ENCODE measurements at places on chromosomes 1 and 21.
A peak's percentile ranks its signal among the peaks of the same experiment; 100 is the strongest.

DNA sequence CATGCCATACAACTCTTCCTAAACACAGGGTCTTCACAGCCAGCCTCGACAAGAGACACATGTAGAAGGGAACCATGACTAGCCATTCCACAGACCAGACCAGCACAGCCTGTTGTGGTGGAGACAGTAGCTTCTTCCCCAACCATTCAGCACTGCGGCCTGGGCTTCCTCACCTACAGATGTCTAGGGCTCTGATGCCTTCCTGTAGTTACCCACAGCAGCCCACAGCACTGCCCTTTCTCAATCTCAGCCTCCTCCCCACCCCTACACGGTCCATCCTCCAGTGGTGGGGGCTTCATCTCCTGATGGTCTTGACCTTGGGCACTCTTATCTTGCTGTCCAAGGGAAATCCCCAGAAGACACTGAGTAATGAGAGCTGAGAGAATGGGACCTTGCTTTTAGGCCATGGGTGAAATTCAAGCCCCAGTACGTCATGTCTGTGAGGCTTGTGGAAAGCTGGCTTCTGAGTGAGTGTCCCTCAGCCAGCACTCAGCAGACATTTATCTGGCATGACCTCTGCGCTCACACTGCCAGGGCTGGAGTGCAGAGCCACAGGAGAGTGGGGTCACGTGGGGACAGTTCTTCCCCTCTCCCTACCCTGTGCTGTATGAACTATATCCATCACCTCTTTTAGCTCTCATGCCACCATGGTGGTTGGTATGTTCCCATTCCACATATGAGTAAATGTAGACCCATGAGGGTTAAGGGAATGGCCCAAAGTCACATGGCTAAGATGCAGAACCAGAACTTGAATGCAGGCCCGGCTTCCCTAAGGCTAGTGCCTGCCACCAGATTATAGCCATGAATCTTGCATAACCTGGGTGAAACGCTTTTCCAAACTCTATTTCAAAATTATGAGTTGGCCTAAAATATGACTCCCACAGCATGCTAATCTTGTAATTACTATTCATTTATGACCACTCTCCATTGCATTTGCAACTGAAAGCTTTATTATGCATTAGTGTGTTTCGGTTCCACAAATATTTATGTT is 104.7 kb downstream of the HIVEP3 start:
- DNase-seq, result no peak

- no peak for DNase-seq
These were observed 136.5 kb upstream of the ETS2 start for GRCh38 chr21:38669186-38669585.

- DNase-seq, result peak; percentile 27
These were observed 4.3 kb downstream of the CR1L start for GRCh38 chr1:207649210-207649753.

GRCh38 chr21:45277101-45278045 is 10.3 kb downstream of the POFUT2 start:
- no peak for DNase-seq

DNA sequence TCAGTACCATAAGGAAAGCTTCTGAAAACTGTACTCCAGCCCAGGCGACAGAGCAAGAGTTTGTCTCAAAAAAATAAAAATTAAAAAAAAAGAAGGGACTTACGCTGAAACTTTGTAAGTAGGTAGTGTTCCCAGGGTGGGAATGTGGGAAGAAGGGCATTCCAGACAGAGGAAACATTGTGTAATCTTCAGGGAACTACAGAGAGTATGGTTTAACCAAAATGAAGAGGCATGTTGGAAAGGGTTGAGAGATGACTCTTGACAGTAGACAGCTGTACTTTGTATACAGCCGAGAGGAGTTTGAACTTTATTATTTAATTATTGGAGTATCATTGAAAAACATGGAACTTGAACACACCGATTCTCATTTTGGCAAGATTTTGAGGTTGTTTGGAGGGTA is 43.0 kb downstream of the PPP2R5A start:
- DNase-seq, result no peak

DNA sequence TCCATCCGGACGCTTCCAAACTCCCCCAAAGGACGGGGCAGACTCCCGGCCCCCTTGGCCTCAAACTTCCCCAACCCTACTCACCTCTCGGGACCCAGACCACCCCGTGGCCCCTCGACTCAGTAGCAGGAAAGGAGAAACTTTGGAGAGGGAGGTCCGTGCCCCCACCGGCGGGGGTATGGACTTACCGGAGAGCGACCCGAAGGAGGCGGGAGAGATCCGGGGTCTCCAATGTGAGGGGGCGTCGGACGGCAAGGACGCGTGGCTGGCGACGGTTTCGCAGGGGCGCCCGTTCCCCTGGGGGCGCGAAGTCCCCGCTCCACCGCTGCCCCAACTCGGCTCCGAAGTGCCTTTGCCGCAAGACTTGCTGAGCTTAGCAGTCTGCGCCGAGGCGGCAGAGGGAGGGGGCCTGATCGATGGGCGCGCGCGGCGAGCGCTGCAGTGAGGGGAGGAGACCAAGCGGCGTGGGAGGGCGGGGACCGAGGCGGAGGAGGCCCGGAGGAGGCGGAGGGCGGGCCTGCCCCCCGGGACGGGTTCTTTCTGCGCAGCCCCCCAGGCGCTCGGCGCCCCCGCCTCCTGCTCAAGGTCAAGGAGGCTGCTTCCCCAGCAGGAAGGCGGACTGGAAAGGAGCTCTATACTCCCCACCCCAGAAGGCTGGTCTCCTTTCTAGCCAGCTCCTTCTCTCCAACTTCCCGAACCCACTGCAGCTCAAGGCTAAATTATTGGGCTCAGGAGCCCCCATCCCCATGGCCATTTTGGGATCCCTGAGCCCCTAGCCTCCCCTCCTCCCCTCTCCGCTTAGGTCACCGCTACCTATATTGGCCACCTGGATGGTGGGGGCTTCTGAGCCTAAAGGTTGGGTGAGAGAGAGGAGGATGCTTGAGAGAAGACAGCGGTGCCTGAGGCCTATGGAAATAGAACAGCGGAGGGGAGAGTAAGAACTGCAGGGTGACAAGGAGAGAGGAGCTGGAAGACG is at the start of gene SYT2:
TSS of gene SYT2 (minus strand) at position 385 of the 976 bp plus-strand sequence. CDS start 104,682 bp downstream, outside the sequence.
- no peak for DNase-seq

All from NCI-H1417 treated with DMSO at 0.1 percent for 48 hours (cell line).